CD4-positive, alpha-beta memory T cell (primary cell): ENCODE measurements at places on chromosomes 1 and 21. TPM values are rescaled to one million over a fixed set of nuclear protein-coding genes. Genes with fewer than 3 reads are reported as not detected.

LIPI gene
- not detected for polyA plus RNA-seq

NOL9 gene
- 32.6 TPM for polyA plus RNA-seq

DNA sequence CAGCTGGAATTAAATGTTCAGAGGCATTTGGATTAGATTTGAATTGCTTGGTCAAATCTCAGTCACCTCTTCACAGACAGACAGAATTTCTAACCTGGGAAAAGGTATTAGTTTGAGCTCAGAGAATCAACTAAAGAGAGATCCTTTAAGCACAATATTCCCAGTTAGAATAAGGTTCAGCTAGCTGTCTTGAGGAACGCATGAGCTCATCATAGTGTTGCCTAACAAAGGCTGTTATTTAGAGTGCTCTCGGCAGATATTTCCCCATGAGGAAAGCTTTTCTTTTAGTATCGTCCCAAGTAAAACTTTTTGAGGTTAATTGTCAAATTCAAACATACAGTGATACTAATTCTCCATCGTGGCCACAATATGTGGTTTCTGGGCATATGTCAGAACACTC is 269.9 kb downstream of the HLX start:
- DNase-seq, result no peak
- H3K36me3 ChIP-seq, result no peaks in the 10 kb centered on the region
- H3K4me1 ChIP-seq, result no peaks in the 10 kb centered on the region
- no peaks in the 10 kb centered on the region for H3K27me3 ChIP-seq
- no peak overlapping the region for H3K4me3 ChIP-seq
- no peak overlapping the region for H3K27ac ChIP-seq

DNA sequence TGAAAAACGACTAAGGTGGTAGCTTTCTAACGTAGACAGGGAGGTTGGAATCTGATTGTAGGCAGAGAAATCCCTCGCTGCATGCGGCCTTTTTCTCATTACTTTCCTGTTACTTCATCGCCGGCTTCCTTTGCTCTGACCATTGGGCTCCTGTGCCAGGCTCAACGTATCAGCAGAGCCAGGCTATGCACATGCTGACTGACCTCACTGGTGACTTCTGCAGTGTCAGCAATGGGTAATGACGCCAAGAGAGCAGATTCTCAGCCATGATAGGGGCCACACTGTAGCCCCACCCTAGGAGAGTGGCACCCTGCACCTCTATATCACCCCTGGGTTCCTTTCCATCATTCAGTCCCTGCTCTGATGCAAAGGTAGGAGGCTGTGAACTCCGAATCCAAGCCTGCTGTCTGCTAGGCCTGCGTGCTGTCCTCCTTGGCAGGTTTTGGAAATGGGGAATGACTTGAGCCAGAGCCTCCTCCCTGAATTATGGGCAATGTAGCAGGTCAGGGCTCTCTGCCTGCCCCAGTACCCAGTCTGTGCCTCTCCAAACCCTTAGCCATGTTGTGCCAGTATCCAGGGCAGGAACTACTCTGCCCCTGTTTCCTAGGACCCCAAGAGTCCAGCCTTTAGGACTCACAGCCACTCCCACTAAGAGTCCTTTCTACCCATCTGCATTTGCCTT is 11.4 kb downstream of the PPFIA4 start:
- H3K36me3 ChIP-seq, result no peaks in the 10 kb centered on the region
- no peak overlapping the region for H3K27ac ChIP-seq
- H3K4me3 ChIP-seq, result no peak overlapping the region

TDRD5 gene
- not detected for polyA plus RNA-seq

GRCh38 chr1:187229496-187229895 is 400.7 kb downstream of the PLA2G4A start:
- no peak for DNase-seq
- no peak overlapping the region for H3K27ac ChIP-seq
- no peaks in the 10 kb centered on the region for H3K4me1 ChIP-seq
- no peaks in the 10 kb centered on the region for H3K36me3 ChIP-seq

DNA sequence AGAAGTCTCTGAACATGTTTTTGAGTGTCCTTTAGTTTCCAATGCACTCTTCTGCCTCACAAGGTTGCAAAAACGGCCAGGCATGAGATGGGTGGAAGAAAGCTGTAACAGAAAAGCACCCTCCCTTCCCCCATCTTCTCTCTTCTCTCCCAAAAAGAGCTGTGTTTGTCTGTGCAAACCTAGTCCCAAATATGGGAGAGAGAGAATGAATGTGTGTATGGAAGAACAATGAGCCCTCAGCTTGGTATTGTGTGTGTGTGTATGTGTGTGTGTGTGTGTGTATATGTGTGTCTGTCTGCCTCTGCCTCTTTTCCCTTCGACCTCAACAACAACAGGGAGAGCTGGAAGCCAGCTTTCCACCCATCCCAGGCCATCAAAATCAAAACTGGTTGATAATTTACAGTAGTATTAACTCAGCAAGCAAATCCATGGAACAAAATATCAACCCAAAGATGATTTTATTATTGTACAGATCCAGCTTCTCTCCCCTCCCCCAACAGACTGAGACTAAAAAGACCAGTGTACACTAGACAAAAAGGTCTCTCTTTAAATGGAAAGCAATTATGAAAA is 1.8 kb downstream of the RERE start:
- DNase-seq, result no peak
- H3K27me3 ChIP-seq, result no peaks in the 10 kb centered on the region
- H3K4me1 ChIP-seq, result peaks cover 28% of the 10 kb centered on the region
- no peak overlapping the region for H3K4me3 ChIP-seq
- H3K36me3 ChIP-seq, result no peaks in the 10 kb centered on the region

FAM72C gene
- not detected for polyA plus RNA-seq

DNA sequence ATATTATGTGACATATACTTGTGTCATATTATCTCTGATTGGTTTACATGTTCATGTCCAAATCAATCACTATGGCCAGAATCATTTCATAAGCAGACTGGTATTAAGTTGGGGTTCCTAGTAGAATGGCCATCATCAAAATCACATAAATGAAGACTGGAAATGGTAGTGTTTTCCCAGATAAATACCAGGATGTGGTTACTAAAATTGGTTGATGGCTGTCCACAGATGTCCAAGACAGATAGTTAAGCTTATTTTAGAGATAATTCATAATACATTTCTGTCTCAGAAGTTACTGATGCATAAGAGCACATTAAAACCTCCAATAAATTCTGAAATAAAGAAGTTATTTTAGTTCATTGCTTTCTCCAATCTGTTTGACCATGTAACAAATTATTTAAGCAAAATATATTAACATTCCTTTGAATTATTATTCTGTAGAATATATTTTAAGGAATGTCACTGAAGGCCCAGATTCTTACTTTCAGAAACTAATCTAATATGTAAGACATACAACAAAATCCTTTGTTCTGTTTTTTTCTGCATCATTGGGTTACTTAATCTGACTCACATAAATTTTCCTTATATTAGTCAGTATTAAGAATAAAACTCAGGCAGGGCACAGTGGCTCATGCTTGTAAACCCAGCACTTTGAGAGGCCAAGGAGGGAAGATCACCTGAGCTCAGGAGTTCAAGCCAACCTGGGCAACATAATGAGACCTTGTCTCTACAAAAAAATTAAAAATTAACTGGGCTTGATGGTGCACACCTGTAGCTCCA is 483.9 kb downstream of the PTPRC start:
- H3K27me3 ChIP-seq, result no peaks in the 10 kb centered on the region
- no peak for DNase-seq
- no peak overlapping the region for H3K4me3 ChIP-seq
- no peaks in the 10 kb centered on the region for H3K4me1 ChIP-seq

GRCh38 chr21:29091033-29091432 is 17.6 kb upstream of the CCT8 start:
- H3K4me1 ChIP-seq, result no peaks in the 10 kb centered on the region
- H3K4me3 ChIP-seq, result no peak overlapping the region
- no peaks in the 10 kb centered on the region for H3K27me3 ChIP-seq
- no peaks in the 10 kb centered on the region for H3K36me3 ChIP-seq
- H3K27ac ChIP-seq, result no peak overlapping the region
- DNase-seq, result no peak

CD160 gene
- polyA plus RNA-seq, result not detected

DNA sequence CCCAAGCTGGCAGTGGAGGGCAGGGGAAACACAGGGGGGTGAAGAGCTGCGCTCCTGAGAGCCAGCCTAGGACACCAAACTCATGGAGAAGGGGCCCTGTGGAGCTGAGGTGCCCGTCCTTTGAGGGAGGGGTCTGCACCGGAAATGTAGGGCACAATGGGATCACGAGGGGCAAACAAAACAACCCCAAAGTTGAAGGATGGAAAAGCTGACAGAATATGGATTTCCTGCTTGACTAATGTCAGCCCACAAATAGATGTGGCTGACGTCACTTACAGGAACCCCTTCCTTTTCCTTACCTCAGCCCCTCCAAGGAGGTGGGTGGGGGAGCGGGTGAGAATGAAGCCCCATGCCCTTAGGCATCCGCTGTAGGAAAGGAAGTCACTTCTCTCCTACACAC is 110.9 kb downstream of the KCNN3 start:
- peaks cover 16% of the 10 kb centered on the region for H3K4me1 ChIP-seq
- DNase-seq, result peak; percentile 24
- no peaks in the 10 kb centered on the region for H3K27me3 ChIP-seq

DNA sequence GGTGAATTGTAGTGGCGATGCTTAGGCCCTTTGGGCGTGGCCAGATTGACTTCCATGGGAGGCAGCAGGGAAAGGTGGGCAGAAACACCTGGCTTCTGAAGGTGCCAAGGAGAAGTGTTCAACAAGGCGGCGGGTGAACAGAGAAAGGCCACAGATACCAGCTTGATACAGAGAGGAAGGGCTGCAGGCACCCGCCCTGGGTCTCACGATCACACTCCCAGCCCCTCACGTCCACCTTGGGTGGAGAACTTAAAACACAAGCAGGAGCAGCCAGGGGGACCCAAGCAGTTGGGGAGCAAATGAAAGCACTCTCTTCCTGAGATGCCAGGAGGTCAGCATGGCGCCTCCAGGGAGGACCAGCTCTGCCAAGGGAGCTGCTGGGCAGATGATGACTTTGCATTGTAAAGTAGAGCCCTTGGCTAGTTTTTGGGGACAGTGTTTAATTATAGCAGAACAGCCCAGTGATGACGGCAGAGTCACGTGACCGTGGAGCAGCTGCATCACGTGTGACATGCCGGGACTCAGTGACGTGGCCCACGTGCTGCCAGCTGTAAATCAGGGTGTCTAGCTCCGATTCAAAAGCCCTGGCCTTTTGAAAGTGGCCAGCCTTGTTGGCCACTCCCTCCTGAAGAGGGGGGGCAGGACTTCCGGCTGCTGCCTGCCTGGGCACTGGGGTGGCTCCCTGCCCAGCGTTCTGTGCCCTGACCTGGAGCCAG is 19.0 kb downstream of the SLC37A1 start:
- no peaks in the 10 kb centered on the region for H3K27me3 ChIP-seq
- H3K36me3 ChIP-seq, result peaks cover 21% of the 10 kb centered on the region
- H3K4me1 ChIP-seq, result peaks cover 11% of the 10 kb centered on the region
- H3K27ac ChIP-seq, result no peak overlapping the region
- no peak overlapping the region for H3K4me3 ChIP-seq
- DNase-seq, result no peak
